KG1 (cell line): ENCODE measurements at places on chromosomes 6 and 20.

- DNase-seq = no peak
Observed at GRCh38 chr20:43724383-43724782, 2.4 kb downstream of the GTSF1L start.

DNA sequence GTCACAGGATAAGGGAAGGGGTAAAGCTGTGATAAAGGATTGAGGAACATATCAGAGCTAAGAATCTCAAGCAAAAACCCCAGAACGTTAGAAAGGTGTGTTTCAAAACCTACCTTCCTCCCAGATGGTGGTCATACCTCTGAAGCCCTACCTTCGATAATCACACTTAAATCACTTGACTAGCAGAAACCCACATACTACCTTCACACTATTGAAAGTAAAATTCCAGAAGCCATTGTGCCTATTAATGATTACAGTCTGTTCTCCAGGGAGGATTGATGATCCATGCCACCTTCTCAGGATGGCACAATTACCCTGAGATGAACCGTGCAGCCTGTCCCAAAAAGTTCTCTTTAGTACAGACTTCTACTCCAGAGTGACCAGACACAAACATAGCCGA, 72.3 kb upstream of the SOX4 start:
- no peak for DNase-seq

DNA sequence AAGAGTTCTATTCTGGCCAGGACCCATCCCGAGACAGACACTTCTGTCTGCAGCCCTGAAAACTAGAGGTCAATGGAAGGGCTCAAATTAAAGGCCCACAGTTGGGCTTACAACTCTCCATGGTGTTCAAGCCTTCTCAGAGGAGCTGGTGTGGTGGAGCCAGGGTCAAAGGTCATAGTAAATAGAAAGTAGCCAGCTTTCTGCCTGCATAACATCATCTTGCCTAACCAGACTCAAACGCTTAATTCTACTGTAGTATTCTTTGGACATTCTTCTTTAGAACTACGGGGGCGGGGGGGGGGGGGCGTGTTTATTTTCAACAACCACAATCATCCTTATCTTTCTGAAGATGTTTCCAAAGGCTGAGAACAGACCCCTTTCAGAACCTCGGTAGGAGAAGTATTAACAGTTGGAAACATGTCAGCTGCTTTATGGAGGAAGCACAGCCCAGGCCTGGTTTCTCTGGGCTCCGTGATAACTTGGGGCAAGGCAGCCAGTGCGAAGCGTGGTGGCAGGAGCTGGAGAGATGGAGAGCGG, 1.5 kb upstream of the RREB1 start:
- no peak for DNase-seq

DNA sequence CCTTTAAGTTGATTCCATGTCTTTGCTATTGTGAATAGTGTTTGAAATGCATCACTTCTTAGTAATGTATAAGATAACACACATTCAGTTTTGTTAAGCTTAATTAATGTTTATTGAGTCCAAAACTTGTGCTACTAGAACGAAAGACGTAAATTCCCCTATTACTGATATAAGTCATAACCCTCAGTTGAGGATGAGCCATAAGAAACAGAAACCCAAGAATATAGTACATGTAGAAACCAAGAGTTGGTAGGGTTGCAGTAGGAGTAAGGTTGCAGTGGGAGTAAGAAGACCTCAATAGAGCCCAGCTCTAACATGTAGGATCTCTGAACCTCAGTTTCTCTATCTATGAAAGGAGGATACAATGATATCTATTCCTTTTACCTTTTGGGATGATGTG, 19.3 kb downstream of the CITED2 start:
- DNase-seq = no peak

DNA sequence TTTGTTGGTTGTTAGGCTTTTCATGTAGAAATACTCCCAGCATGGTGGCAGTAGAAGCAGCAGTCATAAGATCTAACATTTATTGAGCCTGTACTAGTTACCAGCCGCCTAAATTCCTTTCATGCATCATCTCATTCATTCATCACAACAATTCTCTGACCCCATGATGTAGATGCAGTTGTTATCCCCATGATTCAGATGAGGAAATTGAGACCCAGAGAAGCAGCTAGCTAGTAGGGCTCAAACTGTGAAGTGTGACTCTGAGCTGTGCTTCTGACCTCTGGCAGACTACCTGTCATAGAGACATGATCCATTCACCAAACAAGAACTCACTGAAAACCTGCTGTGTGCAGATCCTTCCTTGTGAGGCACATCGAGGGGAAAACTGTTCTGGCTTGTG, 16.9 kb downstream of the RREB1 start:
- DNase-seq = no peak

DNA sequence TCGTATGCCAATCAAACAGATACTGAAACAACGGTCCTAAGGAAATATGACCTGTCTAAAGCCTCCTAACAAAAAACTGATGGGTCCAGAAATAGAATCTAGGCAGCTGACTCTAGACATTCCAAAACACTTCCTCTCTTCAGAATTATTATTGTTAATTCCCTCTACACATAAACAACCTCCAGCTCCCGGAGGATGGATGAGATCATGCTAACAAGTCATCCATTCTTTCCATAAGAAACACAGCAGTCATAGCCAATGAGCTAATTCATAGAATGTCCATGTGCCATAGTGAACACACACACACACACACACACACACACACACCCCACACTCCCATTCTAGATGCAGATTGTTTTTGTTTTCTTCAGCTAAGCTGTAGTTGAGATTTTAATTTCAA, 44.3 kb downstream of the HDGFL1 start:
- no peak for DNase-seq

GRCh38 chr6:54140811-54141210, 29.6 kb downstream of the MLIP start:
- DNase-seq = no peak

DNA sequence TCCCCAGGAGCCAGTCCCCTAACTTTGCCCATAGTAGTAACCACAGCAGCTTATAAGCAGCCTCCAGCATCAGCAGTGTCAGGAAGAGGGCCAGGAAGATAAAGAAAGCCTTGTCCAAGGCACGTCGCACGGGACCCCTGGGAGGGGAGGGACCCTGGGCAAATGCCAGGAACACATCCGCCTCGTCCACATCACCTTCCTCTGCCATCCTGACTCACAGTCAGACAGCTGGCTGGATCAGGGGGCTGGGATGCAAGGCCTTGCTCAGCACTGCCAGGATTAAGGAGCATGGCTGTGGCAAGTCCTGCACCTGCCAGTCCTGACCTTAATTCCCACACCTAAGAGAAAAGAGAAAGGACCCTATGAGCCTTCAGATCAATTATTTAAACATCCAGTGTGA, 11.5 kb upstream of the ZBTB22 start:
- DNase-seq = no peak

DNA sequence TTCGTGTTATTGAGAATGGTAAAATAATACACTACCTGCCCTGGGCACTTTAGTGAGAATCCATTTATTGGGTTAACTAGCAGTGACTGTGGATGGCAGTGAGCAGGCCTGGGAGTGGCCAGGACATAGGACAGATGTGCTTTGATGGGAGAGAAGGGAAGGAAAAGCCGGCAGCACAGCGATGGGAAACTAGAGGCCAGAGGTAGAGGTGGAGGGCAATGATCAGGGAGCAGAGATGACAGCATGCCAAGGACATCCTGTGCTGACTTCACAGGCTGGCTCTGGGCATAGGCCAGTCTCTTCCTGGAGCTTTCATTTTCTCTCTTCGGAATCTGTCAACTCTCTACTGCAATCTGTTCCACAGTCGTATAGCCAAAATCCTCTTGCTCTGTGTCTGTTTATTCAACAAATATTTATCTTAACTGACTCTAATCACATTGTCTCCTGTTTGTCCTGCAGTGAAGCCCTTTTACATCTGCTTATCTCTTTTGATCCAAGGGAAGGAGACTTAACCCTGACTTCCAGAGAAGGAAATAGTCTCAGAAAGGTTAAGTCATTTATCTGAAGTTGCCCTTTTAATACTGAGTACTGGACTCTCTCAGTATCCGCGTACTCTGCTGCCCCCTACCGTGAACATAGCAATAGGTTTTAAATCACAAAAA, 18.4 kb upstream of the MMP24 start:
- DNase-seq = peak; percentile 74

- no peak for DNase-seq
Observed at GRCh38 chr6:87718662-87719433, 16.8 kb upstream of the AKIRIN2 start.

GRCh38 chr20:22490287-22491193, 93.8 kb downstream of the FOXA2 start:
- DNase-seq = no peak

DNA sequence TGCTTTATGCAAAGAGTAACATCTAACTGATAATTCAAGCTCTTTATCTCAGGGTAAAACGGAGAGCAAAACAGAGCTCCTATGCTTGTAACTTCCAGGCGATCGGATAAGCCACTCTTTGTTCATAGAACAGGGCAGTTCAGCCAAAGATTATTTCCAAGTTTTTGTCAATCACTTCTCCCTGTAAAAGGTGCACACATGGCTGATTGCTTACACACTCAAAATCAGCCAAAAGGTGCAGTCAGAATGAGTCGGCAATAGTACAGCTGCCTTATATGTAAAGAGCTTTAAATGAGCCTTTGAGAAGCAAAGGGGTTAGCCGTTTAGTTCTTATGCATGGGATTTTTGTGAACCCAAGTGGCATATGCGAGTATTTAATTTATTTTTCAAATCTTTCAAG, 449.6 kb upstream of the POU3F2 start:
- no peak for DNase-seq

DNA sequence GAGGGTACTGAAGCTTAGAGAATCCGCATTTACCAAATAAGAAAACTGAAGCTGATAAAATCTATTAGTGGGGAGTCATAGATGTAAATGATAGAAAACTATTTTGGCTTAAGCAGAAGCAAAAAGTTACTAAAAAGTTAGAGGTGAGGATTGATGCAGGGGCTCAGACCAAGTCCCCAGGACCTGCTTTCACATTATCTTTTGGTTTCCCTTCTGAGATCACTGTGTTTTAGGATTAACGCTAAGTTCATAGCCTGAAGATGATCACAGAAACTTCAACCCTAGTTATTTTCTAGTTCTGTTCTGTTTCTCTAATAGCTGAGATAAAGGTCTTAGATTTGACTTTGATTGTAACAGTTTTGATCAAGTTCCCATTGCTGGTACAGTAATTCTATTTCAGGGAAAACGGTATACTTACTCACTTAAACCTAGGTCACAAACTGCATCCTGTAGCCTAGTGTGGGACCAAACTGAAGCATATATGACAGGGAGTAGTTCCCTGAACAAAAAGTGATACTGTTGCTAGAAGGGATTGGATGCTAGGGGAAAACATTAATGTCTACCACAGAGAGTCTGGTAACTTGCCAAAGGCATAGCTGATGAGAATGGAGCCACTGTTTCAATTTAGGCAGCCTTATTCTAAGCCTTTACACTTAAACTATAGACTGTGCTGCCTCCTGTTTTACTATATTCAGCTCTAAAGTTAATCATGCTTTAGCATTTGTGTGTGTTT, 13.1 kb downstream of the CYB5R4 start:
- DNase-seq = no peak

GRCh38 chr20:25314497-25315417, 66.9 kb downstream of the PYGB start:
- DNase-seq = no peak

GRCh38 chr6:100453701-100454521, 10.8 kb downstream of the SIM1 start:
- no peak for DNase-seq

DNA sequence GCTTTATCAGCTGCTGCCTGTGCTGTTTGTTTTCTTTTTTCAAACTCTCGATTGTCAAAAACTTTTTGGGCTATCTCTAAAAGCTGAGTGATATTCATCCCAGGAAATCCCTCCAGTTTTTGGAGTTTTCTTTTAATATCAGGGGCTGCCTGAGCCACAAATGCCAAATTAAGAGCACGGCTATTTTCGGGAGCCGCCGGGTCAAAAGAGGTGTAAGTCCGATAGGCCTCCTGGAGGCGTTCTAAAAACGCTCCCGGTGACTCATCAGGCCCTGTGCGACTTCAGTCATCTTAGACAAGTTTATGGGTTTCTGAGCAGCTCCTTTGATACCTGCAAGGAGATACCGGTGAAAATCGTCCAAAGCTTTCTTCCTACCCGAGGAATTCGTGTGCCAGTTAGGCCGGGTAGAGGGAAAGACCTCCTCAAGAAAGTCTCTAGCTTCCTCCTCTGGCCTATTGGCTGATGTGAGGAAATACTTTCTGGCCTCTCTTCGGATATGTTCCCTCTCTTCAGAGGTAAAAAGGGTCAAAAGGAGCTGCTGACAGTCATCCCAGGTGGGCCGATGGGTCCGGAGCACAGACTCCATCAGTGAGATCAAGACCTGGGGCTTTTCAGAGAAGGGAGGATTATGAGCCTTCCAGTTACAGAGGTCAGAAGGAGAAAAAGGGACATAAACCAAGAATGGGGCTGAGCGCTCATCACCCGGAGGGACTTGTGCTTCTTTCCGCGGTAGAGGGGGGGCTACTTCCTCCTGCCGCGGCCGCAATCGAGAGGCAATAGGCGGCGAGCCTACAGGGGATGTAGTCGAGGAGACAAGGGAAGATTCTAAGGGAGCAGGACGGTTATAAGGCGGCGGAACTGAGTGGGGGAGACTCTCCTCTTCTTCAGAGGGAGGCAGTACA, 151.1 kb downstream of the TRIM27 start:
- no peak for DNase-seq

GRCh38 chr20:2133318-2134183, 31.9 kb downstream of the STK35 start:
- no peak for DNase-seq

DNA sequence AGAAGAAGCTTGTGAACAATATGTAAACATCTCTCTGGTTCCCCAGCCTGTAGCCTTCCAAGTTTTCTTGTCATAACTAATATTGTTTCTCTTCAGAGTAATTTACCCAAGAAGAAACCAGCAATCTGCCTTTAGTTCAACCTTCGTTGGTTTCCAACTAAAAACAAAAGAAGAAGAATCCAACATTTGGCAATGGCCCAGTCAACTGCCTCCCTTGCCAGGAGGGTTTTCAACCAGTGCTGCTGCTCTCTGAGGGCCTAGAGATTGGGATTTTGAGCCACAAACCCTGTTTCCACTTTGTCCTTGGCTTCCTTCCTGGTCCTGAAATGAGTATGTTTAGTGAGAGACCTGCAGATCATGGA, 395.8 kb upstream of the CNR1 start:
- DNase-seq = no peak

- no peak for DNase-seq
Observed at GRCh38 chr20:50850721-50851286, 55.9 kb downstream of the BCAS4 start.

DNA sequence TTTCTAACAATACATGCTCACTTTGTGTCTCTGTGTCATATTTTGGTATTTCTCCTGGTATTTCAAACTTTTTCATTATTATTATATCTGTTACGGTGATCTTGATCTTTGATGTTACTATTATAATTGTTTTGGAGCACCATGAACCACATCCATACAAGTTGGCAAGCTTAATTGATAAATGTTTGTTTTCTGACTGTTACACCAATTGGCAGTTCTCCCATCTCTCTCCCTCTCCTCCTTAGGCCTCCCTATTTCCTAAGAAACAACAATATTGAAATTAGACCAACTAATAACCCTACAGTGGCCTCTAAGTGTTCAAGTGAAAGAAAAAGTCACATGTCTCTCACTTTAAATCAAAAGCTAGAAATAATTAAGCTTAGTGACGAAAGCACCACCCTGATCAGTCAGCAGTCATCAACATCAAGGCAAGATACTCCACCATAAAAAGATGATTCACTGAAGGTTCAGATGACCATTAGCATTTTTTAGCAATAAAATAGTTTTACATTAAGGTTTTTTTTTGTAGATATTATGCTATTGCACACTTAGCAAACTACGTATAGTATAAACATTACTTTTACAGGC, 61.5 kb downstream of the IBTK start:
- DNase-seq = no peak
